H1 (cell line): ENCODE measurements at places on chromosomes 6 and 20.

GRCh38 chr20:21503345-21503744 is 10.5 kb downstream of the NKX2-2 start:
- DNase-seq = no peak

GRCh38 chr6:20608905-20609304 is 74.6 kb downstream of the CDKAL1 start:
- DNase-seq = no peak

DNA sequence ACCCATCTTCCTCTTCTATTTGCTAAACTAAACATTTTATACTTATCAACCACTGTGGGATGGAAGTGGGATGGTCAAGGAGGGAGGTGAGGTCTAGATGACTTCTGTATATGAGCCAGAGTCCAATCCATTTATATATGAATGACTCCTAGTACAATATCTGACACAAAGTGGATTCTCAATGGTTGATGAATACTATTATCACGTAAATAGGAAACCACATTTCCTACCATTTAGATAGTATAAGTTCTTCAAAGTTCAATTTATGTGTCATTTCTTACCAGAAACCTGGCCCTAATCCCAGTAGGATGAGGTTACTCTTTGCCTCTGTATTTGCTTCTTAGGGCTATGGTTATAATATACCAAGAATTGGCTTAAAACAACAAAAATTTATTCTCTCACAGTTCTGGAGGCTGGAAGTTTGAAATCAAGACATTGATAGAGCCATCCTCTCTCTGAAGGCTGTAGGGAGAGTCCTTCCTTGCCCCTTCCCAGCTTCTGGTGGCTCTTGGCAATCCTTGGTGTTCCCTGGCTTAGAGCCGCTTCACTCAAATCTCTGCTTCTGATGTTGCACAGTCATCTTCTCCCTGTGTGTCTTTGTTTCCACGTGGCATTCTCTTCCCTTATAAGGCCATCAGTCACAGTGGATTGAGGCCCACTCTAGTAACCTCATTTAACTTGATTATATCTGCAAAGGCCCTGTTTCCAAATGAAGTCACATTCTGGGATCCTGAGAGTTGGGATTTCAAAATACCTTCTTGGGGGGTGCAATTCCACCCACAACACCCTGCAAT is 41.0 kb upstream of the RAB23 start:
- DNase-seq = no peak

DNA sequence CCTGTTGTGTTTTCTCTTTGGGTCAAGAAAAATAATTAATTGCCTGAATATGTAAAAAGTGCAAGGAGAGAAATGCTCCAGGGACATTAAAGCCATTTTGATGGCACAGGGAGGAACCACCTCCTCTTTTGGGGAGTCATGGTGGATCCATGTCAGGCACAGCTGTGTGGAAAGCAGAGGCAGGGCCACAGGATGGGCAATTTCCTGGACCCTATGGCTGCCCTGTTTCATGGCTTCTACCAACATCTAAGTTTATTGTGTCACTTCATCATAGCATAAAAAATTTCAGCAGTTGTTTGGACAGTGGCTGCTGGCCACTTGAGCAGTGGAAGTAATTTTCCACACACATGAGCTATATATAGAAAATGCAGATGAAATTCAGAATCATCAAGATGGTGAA is 238.2 kb downstream of the SYNE1 start:
- DNase-seq = no peak

- no peak for DNase-seq
Measured at GRCh38 chr6:130980310-130981032, 82.6 kb downstream of the EPB41L2 start.

GRCh38 chr6:47567586-47567985 is 90.0 kb downstream of the CD2AP start:
- DNase-seq = no peak

- no peak for DNase-seq
Measured at GRCh38 chr20:8798505-8798904, 270.4 kb upstream of the PLCB4 start.

- peak; percentile 31 for DNase-seq
Measured at GRCh38 chr6:36314221-36315014, 22.3 kb downstream of the BNIP5 start.

DNA sequence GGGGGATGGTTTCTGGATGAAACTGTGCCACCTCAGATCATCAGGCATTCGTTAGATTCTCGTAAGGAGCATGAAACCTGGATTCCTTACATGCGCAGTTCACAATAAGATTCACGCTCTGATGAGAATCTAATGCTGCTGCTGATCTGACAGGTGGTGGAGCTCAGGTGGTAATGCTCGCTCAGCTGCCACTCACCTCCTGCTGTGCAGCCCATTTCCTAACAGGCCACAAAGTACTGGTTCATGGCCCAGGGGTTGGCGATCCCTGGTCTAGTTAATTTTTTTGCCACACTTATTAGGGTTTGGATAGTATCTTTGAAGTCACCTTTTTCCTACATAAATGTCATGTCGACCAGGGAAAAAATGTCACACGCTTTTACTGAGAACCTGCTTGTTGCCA is 96.8 kb upstream of the MLIP start:
- no peak for DNase-seq
